CD4-positive, alpha-beta T cell treated with Interleukin-15 for 1 hour (primary cell): ENCODE measurements at places on chromosomes 12 and 14.

DNA sequence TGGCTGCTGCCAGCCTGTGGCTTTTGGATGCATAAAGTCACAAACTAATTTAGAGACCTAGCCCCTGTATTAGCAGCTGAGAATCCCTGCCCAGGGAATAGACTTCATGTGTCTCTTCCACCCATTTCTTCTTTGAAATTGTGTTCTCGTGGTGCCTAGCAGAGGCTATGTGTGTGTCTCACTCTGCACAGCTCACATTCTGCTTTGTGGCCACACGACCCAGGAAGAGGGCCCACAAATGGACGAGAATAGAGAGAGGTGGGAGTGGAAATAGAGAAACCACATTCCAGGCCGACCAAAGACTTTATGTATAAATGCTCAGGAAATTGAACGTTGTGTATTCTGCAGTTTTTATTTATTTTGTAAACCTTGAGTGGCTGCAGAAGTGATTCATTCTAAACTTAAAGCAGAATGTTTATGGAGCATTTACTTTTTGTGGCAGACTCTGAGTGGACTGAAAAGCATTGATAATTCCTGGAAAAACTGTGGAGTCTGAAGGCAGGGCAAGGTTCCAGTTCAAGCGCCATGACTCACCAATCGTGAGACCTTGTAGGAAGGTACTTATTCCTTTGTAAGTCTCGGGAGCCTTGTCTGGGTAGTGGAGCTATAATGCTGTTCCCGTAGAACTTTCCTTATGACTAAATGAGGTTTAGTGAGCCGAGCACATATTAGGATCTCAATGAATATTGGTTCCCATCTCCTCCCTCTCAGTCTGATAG, 9.1 kb downstream of the B4GALNT3 start:
- no peak for DNase-seq

DNA sequence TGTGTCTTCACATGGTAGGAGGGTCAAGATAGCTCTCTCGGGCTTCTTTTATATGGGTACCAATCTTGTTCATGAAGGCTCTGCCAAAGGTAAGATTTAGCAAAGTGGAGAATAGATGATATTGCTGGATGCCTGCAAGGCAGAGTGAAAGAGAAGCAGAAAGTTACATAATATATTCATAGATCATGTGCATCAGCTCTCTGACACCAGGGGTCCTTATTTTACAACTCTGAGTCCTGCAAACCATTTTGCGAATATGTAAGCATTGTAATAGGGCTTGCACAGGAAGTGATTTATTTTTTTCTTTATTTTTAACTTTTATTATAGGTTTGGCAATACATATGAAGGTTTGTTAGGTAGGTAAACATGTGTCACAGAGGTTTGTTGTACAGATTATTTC, 31.8 kb downstream of the CRADD start:
- no peak for DNase-seq

DNA sequence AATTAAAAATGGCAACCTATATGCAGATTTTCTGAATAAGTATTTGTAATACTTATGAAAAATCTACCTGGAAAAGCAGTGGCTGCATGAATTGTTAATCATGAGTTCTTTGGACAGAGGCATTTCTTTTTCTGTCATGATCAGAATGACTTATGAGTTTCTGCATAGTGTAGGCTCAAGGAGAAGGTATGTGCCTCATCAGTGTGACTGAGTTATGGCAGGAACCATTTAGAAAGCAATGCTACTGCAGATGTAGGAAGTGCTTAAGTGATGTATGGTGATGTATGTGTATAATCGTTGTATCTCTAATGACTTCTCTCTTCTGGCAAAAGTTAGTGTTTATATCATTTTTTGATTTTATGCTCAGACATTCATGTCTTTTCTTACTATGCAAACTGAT, 816.4 kb upstream of the FBXO33 start:
- DNase-seq, result no peak

DNA sequence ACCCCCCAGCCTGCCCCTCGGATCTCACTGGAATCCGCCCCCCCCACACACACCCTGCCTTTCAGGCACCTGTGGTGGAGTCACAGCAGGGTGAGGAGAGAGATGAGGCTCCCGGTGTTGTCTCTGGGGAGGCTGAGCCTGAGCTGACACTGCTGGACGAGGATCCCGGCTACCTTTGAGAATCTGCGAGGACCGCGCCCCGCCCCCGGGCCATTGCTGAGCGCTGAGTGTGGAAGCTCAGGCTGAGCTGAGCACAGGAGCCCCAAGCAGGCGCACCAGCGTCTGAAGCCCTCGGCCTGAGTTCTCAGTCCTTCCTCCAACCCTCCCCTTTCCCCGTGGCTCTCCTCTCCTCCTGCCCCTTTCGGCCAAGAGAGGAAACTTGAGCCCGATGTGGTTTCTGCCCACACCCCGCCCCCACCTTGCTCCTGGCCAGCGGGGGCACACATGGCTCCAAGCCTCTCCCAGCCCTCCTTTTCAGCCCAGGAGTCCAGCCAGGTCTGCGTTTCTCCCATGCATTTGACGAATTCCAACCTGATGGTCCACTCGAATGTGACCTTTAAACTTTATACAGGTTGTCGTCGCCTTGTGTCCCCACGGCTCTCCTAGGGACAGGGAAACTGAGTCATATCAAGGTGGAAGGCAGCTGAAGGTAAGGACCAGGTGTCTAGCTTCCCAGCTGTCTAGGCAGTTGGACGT, at the start of gene NFE2:
Gene NFE2, minus strand, starts transcription at position 284 of the 696 bp plus-strand sequence. CDS start 5,767 bp downstream, outside the sequence.
- DNase-seq, result peak; percentile 47

- no peak for DNase-seq
These were observed 155.2 kb upstream of the AVPR1A start for GRCh38 chr12:63305901-63306875.

DNA sequence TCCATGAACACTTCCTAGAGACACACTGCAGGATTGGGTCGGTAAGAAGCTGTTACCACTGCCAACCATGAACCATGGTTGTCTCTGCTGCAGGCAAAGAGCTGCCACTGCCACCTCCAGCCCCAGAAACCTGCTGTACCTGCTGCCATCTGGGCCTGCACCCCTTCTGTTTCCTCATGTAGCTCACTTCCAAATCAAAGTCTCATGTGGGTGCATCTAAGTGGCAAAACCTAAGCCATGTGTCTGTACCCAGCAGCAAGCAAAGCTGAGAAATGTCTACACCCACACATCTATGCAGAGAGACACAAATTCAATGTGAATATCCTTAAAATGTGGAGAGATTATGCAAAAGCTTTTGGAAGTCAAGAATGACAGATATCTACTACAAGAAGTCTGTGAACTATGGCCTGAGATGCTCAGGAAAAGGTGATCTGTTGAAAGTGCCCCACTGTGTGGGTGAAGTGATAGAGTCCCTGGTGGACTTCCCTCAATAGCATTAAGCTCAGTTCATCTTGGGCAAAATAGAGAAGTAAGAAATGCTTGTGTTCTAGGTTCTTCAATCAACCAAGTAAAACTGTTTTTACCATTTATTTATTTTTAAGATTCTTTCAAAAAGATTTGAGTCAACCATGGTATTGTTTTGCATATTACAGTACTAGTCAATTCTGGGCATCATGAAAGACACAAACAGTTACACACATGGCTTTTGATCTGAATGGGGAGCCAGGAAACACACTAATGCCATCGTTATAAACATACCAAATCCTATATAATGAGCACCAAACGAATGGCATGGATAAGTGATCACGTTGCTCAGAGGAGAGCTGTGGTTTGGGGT, 64.4 kb downstream of the FOS start:
- no peak for DNase-seq

DNA sequence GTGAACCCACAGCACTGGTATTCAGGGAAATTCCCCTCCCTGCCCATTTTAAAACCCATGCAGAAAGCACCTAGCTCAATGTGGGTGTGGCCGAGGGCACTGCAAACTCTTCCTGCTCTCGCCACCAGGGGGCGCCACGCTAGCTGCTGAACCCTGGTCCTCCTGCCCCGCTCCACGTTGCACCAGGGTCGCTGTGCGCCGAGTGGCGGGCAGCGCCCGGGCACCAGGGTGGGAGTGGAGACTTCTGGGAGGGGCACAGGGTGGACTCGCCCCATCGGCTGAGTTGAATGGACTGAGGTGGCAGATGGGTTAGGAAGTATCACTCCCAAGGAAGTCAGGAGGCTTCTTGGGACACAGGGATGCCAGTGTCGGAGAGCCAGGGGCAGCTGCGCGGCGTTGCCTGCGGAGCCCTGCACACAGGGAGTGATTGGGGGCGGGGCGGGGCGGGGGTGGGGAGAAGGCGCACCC, 48.1 kb upstream of the BCL11B start:
- peak; percentile 73 for DNase-seq

GRCh38 chr12:5083955-5084849, 40.5 kb downstream of the KCNA5 start:
- DNase-seq, result no peak

DNA sequence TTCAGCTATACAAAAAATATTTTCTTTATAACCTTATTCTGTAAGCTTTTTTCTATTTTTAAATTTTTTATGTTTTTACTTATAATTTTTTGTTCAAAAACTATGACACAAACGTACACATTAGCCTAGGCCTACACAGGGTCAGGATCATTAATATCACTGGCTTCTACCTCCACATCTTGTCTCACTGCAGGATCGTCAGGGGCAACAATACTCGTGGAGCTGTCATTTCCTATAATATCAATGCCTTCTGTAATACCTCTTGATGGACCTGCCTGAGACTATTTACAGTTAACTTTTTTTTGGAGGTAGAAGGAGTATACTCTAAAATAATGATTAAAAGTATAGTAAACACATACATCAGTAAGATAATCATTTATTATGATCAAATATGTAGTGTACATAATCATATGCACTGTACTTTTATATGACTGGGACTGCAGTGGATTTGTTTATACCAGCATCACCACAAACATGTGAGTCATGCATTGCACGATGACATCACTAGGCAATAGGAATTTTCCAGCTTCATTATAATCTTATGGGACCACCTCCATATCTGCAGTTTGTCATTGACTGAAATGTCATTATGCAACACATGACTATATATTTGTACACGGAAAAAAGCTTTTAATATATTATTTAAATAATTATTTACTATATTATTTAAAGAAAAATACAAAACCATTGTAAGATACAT, 18.5 kb upstream of the PMCH start:
- DNase-seq, result no peak

- DNase-seq, result no peak
These were observed 206.9 kb downstream of the PELI2 start for GRCh38 chr14:56324856-56325699.

GRCh38 chr12:113214895-113215400, 6.3 kb upstream of the TPCN1 start:
- peak; percentile 61 for DNase-seq

GRCh38 chr12:2118481-2119255, 65.9 kb downstream of the CACNA1C start:
- DNase-seq, result no peak

GRCh38 chr12:12689647-12690300, 6.2 kb downstream of the GPR19 start:
- DNase-seq, result no peak

- DNase-seq, result no peak
These were observed 21.8 kb upstream of the FBXO34 start for GRCh38 chr14:55249423-55249822.

DNA sequence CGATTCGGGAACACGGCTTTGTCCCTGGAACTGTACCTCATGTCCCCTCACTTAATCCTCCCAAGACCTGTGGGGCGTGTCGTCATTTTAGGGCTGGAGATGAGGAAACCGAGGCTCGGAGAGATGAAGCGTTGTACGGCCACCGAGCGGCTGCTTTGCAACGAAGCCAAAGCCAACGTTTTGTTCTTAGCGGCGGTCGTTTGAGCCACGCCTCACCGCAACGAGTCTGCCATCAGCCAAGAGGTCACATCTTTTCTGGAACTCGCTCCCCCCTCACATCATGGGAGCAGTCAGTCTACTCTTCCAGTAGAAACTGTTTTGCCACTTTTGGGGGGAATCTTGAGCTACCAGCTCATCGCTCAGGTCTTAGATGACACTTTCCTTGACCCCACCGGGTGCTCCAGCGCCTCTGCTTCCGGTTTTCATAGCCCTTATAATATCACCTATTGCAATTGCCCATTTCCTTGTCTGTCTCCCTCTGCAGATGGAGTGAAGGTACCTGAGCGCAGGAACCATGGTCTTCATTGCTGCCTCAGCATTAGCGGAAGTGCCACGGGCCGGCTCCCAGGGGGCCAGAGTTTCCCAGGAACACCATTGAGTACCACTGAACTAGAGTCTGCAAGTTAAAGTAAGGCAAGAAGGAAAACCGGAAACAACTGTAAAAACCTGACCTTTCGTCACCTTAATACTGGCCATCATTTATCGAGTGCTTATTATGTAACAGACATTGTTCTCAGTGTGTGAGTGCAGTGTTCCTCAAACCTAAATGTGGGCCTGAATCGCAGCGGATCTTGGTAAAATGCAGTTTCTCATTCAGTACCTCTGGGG, 19.6 kb downstream of the NINJ2 start:
- DNase-seq, result peak; percentile 32

- no peak for DNase-seq
These were observed 33.3 kb downstream of the WNK1 start for GRCh38 chr12:785706-786105.

- no peak for DNase-seq
These were observed 343.6 kb downstream of the BCL11B start for GRCh38 chr14:98928418-98928817.

GRCh38 chr14:101134851-101135433, 231.4 kb upstream of the RTL1 start:
- DNase-seq, result no peak

- DNase-seq, result no peak
These were observed 45.4 kb downstream of the PPP4R3A start for GRCh38 chr14:91464615-91465205.

- peak; percentile 43 for DNase-seq
These were observed at the start of gene GPR135 for GRCh38 chr14:59465316-59466135. Gene GPR135, minus strand, starts transcription at chr14:59465380. Its CDS starts 154 bp downstream, at chr14:59465226.

DNA sequence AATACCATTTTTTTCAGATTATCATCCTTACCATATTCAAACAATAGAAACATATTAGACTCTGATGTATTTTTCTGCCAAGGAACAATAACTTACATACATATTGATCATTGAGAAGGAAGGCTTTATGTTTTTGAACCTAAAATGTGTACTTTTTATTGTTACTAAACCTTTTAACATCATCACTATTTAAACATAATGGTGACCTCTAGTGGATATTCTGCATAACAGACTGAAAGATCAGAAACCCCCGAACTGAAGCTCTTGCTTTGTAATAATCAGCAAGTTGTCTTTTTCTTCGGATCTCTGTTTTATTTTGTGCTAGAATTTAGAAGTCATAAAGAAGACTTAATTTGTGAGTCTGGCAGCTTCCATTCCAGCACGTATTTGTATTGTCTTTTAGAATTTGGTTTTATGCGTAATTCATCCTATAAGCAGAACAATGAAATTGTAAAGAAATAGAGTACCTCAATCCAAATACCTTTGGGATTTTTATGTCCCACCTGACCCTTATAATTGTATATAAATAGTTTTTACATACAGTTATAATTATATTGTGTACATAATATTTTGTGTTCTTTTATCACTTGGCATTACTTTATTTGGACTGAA, 125.9 kb upstream of the ATF1 start:
- no peak for DNase-seq

- DNase-seq, result no peak
These were observed 174.2 kb upstream of the CCDC196 start for GRCh38 chr14:66311990-66312389.

DNA sequence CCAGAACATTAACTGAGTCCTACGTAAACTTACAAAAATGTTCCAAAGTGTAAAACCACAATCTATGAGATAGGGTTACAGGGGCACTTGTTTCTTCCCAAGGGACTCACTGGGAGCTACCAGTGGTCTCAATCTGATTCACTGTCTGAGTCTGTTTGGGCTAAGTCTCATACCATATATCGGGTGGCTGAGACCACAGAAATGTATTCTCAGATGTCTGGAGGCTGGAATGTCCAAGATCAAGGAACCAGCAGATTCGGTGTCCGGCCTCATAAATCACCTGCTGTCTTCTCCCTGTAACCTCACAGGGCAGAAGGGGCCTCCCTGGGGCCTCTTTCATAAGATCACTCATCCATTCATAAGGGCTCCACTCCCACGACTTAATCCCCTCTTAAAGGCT, 616.3 kb upstream of the TMEM132C start:
- no peak for DNase-seq
